ENCODE measurements at places on chromosomes 4 and X.

GRCh38 chr4:134883831-134884449 is 682.4 kb upstream of the PABPC4L start:
- DNase-seq: no peak

DNA sequence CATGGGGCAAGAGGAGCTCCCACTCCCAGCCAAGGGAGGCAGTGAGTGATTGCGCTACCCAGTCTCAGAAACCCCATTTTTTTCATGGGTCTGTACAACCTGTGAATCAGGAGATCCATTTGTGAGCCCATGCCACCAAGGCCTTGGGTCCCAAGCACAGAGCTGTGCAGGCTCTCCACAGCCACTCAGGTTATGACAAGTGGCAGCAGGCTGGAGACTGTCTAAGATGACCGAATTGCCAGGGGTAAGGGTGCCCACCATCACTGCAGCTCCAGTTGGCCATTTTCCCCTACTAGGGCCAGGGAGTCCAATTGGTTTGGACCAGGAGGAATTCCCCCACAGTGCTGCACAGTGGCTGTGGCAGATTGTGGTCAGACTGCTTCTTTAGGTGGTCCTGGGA is 407.5 kb upstream of the KLHL4 start:
- no peak for DNase-seq

DNA sequence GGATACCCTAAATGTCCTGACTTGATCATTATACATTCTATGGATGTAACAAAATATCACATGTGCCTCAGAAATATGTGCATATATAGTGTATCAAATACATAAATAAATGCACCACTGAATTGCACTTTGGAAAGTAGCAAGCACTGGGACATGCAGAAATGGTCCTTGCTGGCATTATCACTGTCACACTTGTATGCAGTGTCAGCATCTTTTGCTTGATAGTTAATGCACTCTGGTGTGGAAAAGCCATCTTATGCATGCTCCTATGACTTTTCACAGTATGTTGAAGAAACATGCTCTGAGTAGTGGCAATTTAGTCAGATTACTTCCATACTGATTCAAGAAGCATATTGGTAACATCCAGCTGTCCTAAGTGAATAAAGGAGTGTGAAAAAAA is 27.5 kb upstream of the REPS2 start:
- no peak for DNase-seq

- DNase-seq: no peak
These were observed 55.1 kb downstream of the FAM13A start for GRCh38 chr4:89001647-89002445.

DNA sequence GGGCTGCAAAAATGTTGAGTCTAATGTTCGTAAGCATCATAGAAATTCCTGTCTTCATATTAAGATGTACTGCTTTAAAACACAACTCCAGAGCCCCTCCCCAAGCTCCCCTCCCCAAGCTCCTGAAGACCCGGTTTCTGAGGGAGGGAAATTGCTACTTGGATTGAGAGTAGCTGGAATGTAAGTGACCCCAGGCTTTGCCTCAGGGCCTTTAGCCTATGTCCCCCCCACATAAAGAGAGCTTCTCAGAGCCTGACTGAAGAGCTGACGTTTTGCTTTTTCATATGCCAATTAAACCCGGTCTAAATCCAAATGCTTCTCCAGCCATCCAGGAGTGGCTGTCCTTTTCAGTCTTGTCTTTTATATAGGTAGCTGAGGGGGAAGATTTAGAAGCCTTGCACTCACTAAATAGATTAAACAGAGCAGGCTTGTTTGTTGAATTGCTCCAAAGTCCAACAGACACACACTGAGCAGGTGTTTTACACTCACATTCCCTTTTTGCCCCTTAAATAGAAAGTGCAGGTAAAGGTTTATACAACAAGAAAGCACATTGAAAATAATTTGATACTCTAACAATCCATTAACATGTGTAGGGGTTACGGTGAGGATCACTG is 19.6 kb downstream of the ARX start:
- no peak for DNase-seq

DNA sequence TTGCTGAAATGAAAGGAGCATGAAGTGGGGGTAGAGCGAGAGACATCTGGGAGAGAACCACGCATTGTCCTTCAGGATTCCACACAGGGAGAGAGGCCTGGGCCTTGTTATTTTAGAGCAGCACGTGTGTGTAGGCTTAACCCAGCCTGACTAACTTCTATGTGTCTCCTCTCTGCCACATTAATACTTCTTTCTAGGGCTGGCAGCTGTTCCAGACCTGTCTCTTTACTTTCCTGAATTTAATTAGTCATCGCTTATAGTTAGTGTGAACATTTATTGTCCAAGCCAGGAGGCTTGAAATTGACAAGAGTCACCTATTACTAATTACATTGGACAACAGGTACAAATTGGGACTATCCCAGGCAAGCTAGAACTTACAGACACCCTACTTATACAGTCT is 51.3 kb downstream of the SMAD1 start:
- no peak for DNase-seq

DNA sequence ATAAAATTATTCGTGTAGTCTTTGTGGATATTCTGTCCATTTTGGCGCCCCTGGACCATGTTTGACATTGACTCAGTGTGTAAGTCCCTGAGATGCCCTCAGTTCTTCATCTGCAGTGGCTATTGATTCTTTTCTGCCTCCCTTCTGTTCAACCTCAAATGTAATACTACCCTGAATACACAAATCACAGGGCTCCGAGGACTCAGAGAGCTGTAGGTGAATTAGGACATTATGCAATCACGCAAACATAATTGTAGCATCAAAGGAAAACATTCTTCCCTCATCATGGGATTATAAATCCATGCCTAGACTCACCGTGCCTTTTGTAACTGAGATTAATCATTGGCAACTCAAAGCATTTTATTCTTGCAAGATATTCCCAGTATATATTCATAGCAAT is 161.4 kb upstream of the PACRGL start:
- no peak for DNase-seq

DNA sequence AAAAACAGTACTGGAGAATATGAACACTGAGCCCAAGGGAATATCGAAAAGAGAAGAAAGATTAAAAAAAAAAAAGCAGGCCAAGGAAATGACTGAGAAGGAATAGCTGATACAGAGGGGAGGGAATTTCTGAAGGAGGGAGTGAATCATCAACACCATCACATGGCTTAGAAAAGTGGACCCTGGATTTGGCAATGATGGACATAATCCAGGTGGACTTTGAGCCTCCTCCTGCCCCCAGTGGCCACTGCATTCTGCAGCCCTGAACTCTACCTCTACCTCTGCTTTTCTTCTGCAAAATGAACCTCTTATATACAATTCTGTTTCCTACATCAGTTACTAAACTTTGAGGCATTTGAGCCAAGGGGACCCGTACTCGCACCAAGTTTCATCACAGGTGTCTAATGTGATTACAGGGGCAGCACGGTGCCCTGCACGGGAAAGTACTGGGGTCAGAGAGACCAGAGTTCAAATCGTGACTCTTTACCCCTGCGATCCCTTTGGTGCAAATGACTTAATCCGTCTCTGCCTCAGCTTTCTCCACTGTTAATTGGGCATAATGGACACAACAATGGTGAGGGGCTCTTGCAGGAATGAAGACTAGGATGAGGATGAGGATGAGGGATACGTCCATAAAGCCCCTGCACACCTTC is 1.1 kb downstream of the OCIAD2 start:
- no peak for DNase-seq

GRCh38 chr4:108850219-108850649 is 87.4 kb upstream of the ETNPPL start:
- no peak for DNase-seq

DNA sequence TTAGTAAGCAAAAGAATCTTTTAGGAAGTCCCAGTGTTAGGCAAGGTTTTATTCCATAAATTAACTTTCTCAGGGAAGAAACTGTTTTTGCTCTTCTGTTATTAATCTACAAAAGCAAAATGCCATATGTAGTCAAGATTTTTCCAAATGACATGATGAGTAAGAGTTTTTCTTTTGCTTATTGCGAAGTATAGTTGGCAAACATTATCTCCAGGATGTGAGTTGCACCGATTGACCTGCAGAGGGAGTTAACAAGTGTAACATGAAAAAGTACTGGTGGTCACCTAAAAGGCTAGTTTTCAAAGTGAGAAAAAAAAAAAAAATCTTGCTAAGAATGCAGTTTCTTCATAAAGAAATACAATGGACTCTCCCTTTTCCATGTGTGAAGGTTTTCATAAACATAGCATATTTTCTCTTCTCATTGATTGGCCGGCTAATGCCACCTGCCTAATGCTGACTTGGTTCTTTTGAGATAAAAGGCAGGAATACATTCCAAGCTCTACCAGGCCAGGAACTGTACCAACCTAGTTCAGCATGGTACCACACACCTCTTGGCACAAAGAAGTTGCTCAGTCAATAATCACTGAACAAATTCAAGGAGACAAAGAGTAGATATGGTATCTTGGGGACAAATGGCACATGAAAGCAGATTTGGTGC is 100.2 kb downstream of the LNX1 start:
- no peak for DNase-seq

All from stimulated activated naive CD8-positive, alpha-beta T cell treated with anti-CD3 and anti-CD28 coated beads, Interleukin-15, Interleukin-2, amounts not matched to agents 100 U/mL and 50 U/mL, for 24 hours (primary cell).